ENCODE measurements at places on chromosomes 4 and X. TPM values are rescaled to one million over a fixed set of nuclear protein-coding genes. Genes with fewer than 3 reads are reported as not detected.

Gene IL1RAPL2
- total RNA-seq, result 0.54 TPM

Gene FAM120C
- total RNA-seq, result 7.7 TPM

Gene GABRE
- 2.6 TPM for total RNA-seq

Gene POU4F2
- total RNA-seq, result not detected

Gene SHISA3
- total RNA-seq, result 6.3 TPM

Gene CYLC1
- not detected for total RNA-seq

Gene RAB41
- total RNA-seq, result not detected

Gene VSIG4
- total RNA-seq, result 22.3 TPM

Gene AASDH
- 4.5 TPM for total RNA-seq

Gene SLITRK4
- 1.8 TPM for total RNA-seq

Gene EGFL6
- not detected for total RNA-seq

Gene EDA2R
- total RNA-seq, result 2.3 TPM

Gene RAI2
- 21.7 TPM for total RNA-seq

Gene TEX11
- total RNA-seq, result not detected

Gene PDGFRA
- 115 TPM for total RNA-seq

Gene RTL5
- 10.3 TPM for total RNA-seq

Gene PDCL2
- total RNA-seq, result not detected

Gene ARMCX5
- total RNA-seq, result 10.2 TPM

Gene ADH1A
- not detected for total RNA-seq

Gene TMEM128
- total RNA-seq, result 19.2 TPM

Gene ADH7
- not detected for total RNA-seq

Gene LRCH2
- total RNA-seq, result 17.1 TPM

Gene DAPP1
- 0.73 TPM for total RNA-seq

Gene DIPK2B
- 11.4 TPM for total RNA-seq

Gene C4orf36
- not detected for total RNA-seq

Gene ASB9
- total RNA-seq, result 4.4 TPM

Gene ANK2
- total RNA-seq, result 94.6 TPM

Gene YY2
- total RNA-seq, result 0.42 TPM

Gene GLRA2
- not detected for total RNA-seq

Gene CENPI
- 3.1 TPM for total RNA-seq

Gene LANCL3
- total RNA-seq, result 2.3 TPM

Gene RBM47
- total RNA-seq, result 34.1 TPM

Gene CT45A1
- not detected for total RNA-seq

Gene ERAS
- not detected for total RNA-seq

Gene DUSP21
- total RNA-seq, result not detected

Gene FGD1
- 6.5 TPM for total RNA-seq

Gene ADAM29
- not detected for total RNA-seq

Gene FSTL5
- 0.27 TPM for total RNA-seq

Gene NCAPG
- total RNA-seq, result not detected

Gene PAGE1
- total RNA-seq, result not detected

Gene ARMCX1
- 49.2 TPM for total RNA-seq

Gene CDKL2
- 8.1 TPM for total RNA-seq

Gene MRFAP1L1
- 74.1 TPM for total RNA-seq

Gene CDK16
- 48.8 TPM for total RNA-seq

Gene CORIN
- total RNA-seq, result 2.3 TPM

Gene PWWP3B
- not detected for total RNA-seq

Gene ZDHHC15
- total RNA-seq, result 2.7 TPM

Gene TEX13C
- total RNA-seq, result not detected

Gene PCDH7
- total RNA-seq, result 358 TPM

Gene FAT1
- total RNA-seq, result 279 TPM
